ENCODE measurements at places on chromosomes 4 and X.

- DNase-seq = no peak
These were observed 9.6 kb downstream of the CTBP1 start for GRCh38 chr4:1239141-1239949.

GRCh38 chr4:85953651-85954018 lies 406.2 kb downstream of the MAPK10 start:
- DNase-seq = no peak

DNA sequence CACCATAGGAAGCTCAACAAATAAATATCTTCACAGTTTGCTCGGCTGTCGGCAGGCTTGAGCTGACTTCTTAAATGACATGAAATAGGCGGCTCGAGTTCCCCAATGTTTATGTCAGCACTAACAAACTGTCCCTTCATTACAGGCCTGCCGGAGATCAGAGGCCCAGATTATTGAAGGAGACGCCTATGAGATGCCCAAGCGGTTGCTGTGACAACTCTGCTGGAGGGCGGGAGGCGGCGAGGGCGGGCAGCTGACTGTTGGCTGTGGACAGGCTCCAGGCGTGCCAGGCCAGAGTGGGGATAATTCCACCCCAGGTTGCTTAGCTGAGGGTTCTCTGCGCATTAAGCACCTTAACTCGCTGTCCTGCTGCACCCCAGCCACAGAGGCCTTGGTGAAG lies 39.2 kb upstream of the MSX1 start:
- DNase-seq = no peak

DNA sequence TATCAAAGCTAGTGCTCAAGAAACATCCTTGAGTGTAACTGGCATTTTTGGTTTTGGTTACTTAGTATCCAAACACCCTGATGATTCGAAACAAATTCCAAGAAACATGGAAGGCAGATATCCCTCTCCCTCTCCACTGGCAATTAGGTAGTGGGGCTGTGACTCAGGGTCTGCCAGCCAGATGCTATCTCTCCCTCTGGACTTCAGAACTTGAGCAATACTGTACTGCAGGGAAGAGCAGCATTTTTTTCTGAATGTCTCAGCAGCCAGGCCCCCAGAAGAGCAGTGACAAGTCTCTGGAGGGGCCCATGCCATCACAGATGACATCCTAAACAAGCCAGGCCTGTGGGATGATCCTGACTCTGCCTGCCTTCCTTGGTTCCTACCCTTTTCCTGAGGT lies 37.3 kb upstream of the BCORL1 start:
- no peak for DNase-seq

- DNase-seq = no peak
These were observed 17.0 kb downstream of the C4orf54 start for GRCh38 chr4:99640676-99641075.

- peak; percentile 7 for DNase-seq
These were observed 28.3 kb downstream of the AGTR2 start for GRCh38 chrX:116198810-116199209.

- no peak for DNase-seq
These were observed 20.7 kb downstream of the SYNPO2 start for GRCh38 chr4:118909173-118909956.

- no peak for DNase-seq
These were observed 281.4 kb downstream of the PABPC4L start for GRCh38 chr4:133920236-133920635.

- DNase-seq = no peak
These were observed 907.1 kb downstream of the RPA4 start for GRCh38 chrX:97790850-97791249.

DNA sequence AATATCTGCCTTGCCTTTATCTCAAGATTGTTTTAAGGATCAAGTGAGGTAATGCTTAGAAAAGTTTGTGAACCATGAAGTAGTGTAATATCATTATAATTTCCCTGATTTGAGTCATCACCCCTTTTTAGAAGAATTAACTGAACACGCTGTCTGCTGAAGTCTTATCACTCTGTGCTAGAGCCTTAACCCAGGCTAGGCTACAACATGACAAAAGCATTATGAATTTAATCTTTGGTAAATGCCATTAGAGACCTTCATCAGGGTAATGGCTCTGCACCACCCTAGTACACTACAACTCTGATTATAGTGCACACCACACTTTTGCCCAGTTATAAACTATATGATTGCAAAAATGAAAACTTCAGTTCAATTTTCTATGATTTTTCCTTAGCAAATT lies 118.3 kb downstream of the ADGRL3 start:
- no peak for DNase-seq

DNA sequence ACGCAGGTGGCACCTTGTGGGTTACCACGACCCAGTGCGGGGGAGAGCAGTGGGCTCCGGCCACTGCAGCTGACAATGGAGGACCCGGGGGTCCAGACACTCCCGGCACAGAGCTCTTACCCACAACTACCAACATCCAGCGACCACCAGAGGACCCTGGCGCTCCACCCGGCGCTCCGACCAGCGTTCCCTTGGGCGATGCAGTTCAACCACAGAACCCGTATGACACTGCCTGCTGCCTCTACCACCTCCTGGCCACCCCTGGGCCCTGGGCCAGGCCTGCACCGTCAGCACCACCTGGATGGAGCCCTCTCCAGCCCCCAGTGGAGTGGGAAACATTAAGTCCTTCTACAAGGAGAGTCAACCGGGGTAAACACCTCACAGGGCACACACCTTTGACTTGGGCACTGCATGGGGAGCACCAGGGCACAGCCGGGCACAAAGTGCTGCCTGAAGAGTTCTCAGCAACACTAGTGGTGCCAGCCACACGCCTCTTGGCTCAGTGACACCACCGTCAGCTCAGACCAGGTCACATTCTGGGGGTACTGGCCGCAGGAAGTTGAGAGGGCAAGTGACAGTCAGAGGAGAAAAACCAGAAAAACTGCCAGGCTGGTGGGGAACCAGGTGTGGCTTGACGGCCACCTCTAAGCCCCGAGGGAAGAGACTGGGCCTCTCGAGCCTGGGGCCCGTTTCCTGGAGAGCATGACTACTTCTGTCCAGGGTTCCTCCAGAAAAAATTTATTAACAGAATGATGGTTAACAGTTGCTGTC lies 2.6 kb downstream of the CTBP1 start:
- DNase-seq = peak; percentile 75

GRCh38 chr4:185859111-185859510 lies 47.1 kb upstream of the SORBS2 start:
- no peak for DNase-seq

GRCh38 chrX:110281377-110281776 lies 36.5 kb downstream of the AMMECR1 start:
- no peak for DNase-seq

Data from RPMI8226 (cell line).